ENCODE measurements at places on chromosomes 3 and 15.

- DNase-seq = no peak
These were observed 115.7 kb downstream of the AKAP13 start for GRCh38 chr15:85496151-85496550.

DNA sequence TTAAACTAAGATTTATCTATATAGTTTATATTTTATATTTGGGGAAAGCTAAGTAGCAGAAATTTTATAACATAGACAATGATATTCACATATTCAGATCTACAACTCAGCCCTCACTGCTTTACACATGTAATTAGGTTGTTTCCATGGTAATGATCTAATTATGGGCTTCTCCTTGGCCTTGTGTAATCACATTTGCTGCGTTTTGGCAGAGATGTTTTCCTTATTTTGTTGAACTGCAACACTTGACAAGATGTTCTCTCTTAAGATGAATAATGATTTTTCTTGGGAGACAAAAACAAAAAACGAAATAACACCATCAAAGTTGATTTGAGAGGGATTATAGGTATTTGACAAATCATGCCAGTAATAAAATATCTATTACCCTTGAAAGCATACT, 635.6 kb upstream of the TBL1XR1 start:
- no peak for DNase-seq

DNA sequence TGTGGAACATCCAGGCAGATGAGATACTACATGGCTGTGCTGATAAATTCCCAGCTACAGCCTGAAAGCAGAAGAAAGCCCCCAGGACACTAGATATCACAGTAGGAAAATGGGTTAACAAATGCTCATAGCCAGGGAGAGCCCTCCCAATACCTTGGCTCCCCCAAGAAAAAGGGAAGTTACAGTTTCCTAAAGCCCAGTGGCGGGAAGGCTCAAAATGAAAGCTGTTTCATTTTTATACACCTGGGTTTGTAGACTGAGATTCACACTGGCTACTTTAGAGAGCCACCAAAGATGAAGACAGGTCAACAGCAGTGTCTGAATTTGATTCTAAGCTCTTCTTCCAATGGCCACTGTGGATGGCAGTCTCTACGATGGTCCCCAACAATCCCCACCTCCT, 55.0 kb upstream of the TOPAZ1 start:
- DNase-seq = no peak

- no peak for DNase-seq
These were observed 43.8 kb upstream of the SLCO2A1 start for GRCh38 chr3:134073583-134073945.

GRCh38 chr15:46548989-46549388, 914.2 kb downstream of the SQOR start:
- DNase-seq = no peak
